ENCODE measurements at places on chromosomes 11 and 22.

DNA sequence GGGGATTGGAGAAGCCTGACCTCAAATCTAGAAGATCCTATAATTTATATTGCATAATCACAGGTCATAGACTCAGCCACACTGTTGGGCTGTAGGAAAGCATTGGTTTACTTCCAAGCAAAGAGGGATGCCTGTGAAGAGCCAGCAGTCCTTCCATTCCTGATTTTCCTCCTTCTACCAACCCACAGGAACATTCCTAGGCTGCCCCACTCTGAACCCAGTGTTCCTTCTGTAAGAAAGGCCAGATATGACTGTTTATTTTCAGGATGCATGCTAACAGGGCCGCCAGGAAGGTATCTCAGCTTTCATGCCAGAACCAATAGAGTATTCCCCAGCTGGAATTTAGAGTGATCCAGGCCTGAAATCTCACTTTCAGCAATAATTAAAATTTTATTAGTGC, 197.1 kb downstream of the ETS1 start:
- DNase-seq: no peak

- DNase-seq: no peak
Observed at GRCh38 chr22:19812910-19813309, 41.8 kb downstream of the GNB1L start.

DNA sequence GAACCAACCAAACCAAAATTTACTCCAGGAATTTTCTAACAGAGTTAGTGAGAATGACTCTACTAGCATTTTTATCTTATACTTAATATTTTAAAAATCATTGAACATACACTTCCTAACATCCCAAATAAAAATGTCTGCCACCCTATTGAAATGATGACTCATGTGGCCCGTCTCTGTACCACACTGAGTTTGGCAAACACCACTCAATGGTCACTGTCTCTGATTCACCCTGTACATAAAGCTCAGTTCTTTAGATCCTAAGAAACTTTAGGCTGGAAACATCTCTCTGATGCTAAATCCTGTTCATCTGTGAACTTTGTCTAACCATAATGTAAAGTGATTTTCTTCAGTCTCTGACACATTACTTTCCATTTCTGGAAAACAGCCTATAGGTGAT, 182.0 kb downstream of the CWF19L2 start:
- no peak for DNase-seq

GRCh38 chr11:35938231-35938630, 5.6 kb upstream of the LDLRAD3 start:
- DNase-seq: no peak

DNA sequence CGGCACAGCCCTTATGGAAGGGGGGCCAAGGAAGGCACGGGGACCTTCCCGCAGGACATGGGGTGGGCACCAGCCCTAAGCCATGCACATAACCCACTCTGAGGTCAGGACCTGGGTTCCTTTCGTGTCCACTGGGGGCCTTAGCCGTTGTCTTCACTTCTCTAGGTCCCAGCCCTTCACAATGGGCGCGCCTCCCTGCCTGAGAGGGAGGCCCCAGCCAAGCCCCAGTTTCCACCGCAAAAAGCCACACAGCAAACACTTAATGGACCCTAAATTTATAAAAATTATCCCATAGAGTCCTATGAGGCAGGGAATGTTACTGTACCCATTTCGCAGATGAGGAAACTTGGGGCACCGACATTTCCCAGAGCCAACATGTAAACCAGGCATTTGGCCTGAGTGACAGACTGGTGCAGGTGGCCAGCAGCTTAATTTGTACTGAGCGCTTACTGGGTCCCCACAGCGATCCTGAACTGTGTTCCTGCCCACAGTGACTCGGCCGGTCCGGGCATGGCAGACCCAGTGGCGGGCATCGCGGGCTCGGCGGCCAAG, 1.2 kb downstream of the GAS2L1 start:
- no peak for DNase-seq

DNA sequence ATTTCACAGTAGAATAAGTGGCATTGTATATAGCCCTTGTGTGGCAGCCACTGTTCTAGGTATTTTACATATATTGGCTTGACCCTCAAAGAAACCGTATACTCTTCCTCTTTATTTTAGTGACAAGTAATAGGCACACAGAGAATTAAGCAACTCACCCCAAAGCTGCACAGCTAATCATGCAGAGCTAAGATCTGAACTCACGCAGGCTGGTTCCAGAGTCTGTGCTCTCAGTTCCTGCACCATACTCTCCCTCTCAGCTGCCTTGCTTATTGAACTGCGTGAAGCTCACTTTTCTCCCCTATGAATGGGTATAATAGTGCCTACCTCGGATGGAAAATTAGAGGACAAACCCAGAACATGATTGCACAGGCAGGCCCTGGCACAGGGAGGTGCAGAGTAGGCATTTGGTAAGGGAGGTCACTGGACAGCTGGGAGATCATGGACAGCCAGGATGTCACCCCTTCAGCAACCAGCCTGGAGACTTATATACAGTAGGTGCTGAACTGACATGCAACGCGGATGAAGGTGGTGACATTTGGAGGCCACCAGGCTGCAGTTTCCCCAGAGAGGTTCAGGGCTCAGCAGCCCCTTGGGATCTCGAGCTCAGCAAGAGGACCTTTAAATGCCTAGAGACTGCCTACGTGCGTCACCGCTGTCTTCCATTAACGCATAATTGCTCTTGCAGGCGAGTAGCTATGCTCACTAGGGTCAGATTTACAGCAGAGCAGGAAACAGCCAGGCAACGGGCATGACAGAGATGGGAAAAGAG, 78.4 kb upstream of the TP53I11 start:
- DNase-seq: no peak

DNA sequence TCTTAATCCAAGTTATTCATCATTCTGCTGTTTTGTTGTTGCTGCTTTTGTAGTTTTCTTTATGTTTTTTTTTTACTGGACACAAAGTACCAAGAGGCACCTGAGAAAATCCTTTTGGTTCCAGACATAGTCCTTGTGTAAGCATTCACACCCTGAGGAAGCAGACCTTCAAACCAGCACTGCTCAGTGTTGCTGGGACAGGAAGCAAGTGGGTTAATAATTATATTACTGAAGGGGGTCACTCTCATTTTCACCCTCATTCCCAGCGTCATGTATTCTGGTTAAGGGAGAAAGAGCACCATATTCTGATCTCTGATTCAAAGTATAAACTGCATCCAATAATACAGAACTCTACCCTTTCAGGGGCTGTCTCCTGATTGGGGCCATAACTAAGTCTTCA, 5.9 kb upstream of the ALKBH3 start:
- DNase-seq: no peak

DNA sequence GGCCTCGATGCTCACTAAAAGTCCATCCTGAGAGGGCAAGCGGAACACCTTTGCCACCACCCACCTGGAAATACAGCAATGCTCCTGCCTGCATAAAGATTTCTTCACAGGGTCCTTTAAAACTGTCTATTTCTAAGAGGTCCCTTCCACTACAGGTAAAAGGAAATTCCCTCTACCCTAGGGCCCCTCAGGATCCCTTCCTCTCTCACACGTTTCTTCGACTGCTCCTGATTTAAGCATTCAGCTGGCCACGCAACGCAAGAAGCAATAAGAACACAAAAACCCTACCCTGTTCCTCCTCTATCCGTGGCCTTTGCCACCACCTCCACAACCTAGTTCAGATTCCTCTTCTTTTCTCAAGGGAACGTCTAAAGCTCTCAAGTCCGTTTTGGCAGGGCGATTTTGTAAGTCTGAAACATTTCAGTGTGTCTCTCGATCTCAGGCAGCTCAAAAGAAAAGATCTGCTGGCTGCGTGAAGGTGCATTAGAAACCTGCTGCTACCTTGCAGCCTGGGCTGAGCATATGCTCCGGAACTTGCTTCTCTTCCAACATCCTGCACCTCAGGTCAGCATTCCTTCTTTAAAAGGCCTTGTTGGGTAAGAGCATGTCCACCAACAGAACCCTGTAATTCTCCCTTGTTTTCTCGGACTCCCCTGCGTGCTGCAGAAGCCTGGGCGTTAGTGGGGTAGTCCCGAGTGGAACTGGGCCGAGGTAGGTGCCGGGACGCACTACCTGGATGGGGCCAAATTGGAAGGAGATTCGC, 1.6 kb downstream of the LGR4 start:
- no peak for DNase-seq

DNA sequence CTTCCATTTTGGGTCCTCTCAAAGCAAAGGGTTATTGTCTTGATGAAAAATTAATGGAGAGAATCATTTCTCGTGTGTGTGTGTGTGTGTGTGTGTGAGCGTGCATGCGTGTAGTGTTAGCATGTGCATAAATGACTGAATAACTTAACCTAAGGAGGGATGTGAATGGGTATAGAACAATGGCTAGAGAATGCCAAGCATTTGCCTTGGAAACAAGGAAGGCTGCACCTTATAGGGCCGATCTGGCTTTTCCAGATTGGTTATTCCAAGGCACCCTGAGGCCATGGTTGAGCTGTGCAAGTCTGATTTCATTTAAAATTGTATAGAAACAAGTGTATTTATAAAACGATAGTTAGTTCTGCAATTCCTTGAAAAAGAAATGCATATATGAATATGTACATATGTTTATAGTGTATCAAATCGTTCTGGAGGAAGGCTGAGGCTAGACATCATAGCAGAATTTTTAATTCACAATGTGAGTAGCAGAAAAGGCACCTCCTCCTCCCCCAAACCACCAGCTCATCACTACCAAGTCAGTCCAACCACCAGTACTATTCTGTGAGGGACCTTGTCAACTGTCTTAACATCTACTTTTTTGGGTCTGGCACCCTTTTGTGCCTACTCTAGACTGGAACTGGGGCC, 322.7 kb upstream of the ISX start:
- no peak for DNase-seq

DNA sequence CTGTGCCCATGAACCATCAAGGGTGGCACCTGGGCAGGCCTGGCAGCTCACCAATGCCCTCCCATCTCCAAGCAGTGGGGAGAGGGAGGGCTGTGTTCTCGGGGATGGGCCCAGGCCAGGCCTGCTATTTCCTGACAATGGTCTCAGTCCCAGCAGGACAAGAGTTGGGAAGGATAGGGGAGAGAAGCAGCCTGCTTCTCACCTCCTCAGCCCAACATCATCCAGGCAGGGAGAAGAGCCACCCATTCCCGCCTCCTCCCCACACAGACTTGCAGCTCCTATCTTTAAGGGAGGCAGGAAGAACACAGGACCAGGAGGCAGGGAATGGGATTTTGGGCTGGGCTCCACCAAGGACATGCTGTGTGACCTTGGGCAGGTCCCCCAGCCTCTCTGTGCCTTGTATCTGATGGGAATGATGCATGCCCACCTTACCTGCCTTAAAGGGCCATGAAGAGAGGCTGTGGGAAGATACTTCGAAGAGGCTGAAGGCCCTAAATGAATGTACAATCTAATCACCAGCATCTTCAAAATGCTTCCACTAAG, 108.7 kb downstream of the DSCAML1 start:
- no peak for DNase-seq

DNA sequence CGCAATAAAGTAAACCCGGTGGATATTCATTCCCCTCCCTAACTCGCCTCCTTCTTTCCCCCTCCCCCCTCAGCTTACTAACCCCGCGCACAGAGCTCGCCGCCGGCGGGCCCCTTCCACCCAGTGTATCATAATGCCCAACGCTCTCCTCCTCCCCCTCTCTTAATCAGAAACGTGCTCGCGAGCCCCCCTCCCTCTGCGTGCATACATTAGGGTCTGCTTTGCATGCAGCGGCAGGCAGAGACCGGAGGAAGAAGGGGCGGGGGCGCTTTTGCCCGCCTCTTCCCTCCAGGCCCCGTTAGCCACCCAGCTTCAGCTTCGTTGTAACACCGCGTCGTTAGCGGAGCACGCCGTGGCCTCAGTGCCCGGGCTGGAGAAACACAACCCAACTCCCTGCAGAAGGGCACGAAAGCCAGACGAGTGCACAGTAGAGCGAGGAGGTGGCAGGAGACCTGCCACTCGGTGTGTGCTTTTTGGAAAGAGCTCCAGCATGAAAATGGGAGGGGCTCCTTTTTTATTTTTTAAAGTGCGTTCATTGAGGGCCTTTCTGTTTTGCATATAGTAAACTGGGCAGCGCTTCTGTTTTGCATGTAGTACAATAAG, 901 bp upstream of the KMT2A start:
- DNase-seq: peak; percentile 86

GRCh38 chr11:59173080-59173963, 1.4 kb downstream of the DTX4 start:
- no peak for DNase-seq

DNA sequence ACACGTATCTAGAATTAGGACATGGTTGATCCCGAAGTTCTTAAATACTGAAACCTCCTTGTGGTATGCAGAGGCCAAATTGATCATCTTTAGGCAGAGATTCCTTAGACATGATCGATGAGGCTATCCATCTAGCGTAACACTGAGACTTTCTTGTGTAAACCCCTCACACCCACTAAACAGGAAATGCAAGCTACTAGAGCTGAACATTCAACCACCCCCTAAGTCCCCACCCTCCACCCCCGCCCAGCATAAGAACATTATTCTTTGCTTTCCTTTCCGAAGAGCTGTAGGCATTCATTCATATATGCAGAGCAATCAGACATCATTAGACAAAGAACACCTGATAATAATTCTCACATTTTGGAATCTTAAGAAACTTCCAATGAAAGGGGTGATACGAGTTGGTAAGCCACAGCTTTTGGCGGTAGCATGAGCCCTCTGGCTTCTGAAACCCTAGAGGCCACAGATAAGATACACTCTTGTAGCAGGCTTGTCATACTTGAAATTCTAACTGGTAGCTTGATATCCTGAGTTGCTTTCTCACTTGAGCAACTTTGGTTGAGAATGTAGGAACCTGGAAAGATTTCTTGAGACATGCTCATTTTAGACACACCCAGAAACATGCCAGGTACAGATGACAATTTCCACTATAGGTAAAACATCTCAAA, 42.2 kb downstream of the FLI1 start:
- no peak for DNase-seq

- DNase-seq: no peak
Observed at GRCh38 chr11:36352922-36353321, 56.8 kb downstream of the PRR5L start.

DNA sequence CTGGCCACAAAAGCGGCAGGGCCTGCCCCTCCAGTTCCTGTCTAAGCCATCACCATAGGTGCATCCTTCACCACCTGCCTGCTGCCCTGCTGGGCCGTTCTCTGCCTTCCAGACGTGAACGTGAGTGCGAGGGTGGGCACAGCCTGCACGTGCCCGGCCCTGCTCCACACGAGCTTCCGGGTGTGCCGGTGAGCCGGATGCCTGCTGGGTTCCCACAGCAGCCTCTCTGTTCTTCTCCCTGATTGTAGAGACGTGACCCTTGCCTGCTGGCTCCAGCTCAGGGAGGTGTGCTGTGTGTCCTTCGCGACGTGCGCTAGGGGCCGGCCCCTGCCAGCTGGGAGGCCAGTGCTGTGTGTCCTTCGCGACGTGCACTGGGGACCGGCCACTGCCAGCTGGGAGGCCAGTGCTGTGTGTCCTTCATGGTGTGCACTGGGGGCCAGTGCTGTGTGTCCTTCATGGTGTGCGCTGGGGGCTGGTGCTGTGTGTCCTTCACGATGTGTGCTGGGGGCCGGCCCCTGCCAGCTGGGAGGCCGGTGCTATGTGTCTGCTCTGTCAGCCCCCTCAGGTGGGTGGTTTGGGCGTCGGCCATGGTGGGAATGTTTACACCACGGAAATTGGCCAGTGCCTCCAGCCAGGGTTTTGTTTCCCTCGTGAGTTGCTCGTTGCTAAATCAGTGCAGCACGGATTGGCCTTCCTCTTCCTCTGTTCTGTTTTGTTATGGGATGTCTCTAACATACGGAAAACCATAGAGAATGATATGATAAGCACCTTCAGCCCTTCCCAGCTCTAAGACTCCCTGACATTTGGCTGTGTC, 35.4 kb upstream of the BRSK2 start:
- no peak for DNase-seq

Data from CD4-positive, CD25-positive, alpha-beta regulatory T cell (primary cell).